Esophagus muscularis mucosa (tissue), 4 donors: ENCODE measurements at places on chromosomes 1 and 21. TPM values are rescaled to one million over a fixed set of nuclear protein-coding genes. Genes with fewer than 3 reads are reported as not detected.

Gene LEPR
- 27.3 TPM for total RNA-seq

Gene VWA1
- 99.7 TPM for total RNA-seq

Gene NBL1
- 194 TPM for total RNA-seq

Gene HHAT
- 1.6 TPM for total RNA-seq

Gene CR1
- 1.7 TPM for total RNA-seq

Gene COL8A2
- total RNA-seq = 42.8 TPM

Gene MLLT11
- 0.83 TPM for total RNA-seq

Gene RNF186
- total RNA-seq = not detected

Gene PGLYRP4
- not detected for total RNA-seq

Gene TESK2
- 6.5 TPM for total RNA-seq

Gene SPATA6
- 12.4 TPM for total RNA-seq

GRCh38 chr1:60870269-60870865 is 212.0 kb upstream of the NFIA start:
- H3K36me3 ChIP-seq = no peaks in the 10 kb centered on the region
- peaks cover 12% of the 10 kb centered on the region for H3K27me3 ChIP-seq
- H3K4me1 ChIP-seq = no peaks in the 10 kb centered on the region
- no peak overlapping the region for H3K27ac ChIP-seq
- DNase-seq = no peak

GRCh38 chr1:61570191-61570590 is 154.8 kb downstream of the TM2D1 start:
- no peaks in the 10 kb centered on the region for H3K36me3 ChIP-seq
- no peaks in the 10 kb centered on the region for H3K4me1 ChIP-seq
- no peak overlapping the region for H3K4me3 ChIP-seq
- no peaks in the 10 kb centered on the region for H3K27me3 ChIP-seq
- DNase-seq = no peak

DNA sequence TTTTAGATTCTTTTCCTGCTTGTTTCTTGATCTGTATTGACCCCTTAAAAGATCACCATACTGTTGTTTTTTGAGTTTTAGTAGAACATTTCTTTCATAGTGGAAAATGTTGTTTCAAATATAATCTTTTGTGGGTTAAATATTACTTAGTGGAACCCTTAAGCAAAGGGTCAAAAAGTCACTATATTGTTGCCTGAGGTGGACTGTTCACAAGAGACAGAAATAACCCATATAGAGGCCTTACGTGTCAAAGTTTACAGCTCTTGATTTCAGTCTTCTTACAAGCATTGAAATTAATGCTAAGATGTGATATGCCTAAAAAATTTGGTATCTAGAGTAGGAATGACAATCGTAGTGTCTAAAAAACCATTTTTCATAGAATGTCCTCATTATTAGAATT is 6.3 kb downstream of the DNAJB4 start:
- peak overlapping the region; percentile 88 for H3K27ac ChIP-seq
- no peaks in the 10 kb centered on the region for H3K27me3 ChIP-seq
- H3K4me1 ChIP-seq = peaks cover 55% of the 10 kb centered on the region

DNA sequence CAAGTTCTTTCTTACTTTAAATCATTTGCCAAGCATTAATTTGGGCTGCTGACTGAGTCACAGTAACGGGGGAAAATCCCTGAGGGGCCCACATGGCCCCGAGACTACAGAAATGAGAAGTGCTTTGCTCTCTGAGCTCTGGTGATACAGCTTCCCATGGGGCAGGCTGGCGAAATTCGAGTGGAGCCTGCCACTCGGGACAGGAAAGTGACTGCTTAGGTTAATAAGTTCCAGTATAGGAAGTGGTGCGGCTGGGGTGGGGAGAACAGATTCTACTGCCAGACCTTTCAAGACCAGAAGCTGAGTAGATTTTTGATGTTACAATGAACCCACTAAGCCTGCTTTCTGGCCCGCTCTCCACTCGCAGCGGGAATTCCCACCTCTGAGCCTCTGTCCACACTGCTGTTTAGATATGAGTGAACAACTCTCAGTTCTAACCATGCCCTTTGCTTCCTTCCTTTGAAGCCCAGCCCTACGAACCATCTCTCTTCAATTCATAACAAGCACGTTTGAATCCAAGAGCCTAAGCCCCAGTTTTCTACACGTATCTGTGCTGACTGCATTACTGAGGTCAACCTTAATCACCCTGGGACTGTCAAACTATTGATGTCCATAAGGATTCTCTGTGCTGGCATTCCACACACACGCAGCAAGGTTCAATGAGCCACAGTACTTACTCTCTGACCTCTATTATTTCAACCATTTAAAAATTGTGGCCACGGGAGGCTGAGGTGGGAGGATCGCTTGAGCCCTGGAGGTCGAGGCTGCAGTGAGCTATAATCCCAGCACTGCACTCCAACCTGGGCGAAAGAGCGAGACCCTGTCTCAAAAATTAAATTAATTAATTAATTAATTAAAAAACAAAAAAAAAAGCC is 9.6 kb downstream of the ZBTB17 start:
- peak overlapping the region; percentile 4 for H3K4me3 ChIP-seq
- H3K36me3 ChIP-seq = peaks cover 10% of the 10 kb centered on the region
- no peak for DNase-seq

- no peak overlapping the region for H3K27ac ChIP-seq
- no peaks in the 10 kb centered on the region for H3K4me1 ChIP-seq
- H3K4me3 ChIP-seq = no peak overlapping the region
- H3K36me3 ChIP-seq = no peaks in the 10 kb centered on the region
- no peaks in the 10 kb centered on the region for H3K27me3 ChIP-seq
- DNase-seq = no peak
Measured at GRCh38 chr1:224541072-224541790, 74.9 kb upstream of the CNIH3 start.

- no peaks in the 10 kb centered on the region for H3K27me3 ChIP-seq
- no peak overlapping the region for H3K27ac ChIP-seq
- H3K4me3 ChIP-seq = no peak overlapping the region
Measured at GRCh38 chr1:49187056-49187455, 410.4 kb upstream of the BEND5 start.

DNA sequence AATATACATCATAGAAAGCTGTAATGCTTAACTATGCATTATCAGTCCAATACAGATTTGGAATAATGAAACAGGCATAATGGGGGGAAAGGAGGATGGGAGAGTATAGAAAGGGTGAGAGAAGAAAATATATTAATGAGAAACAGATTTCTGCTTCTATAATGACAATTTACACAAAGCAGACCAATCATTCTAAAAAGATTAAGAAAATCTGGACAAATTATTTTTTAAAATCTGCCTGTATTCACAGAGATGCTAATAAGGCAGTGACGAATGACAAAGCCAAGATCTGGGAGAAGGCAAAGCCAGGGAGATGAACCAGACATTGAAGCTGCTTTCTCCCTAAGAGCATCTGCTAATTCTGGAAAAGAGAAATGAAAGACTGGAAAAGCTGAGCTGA is 50.0 kb downstream of the SPATA6 start:
- H3K4me3 ChIP-seq = no peak overlapping the region
- no peak overlapping the region for H3K27ac ChIP-seq
- no peaks in the 10 kb centered on the region for H3K36me3 ChIP-seq
- no peaks in the 10 kb centered on the region for H3K27me3 ChIP-seq
- no peak for DNase-seq
- H3K4me1 ChIP-seq = no peaks in the 10 kb centered on the region

- H3K4me1 ChIP-seq = no peaks in the 10 kb centered on the region
- H3K36me3 ChIP-seq = no peaks in the 10 kb centered on the region
- H3K4me3 ChIP-seq = no peak overlapping the region
- no peaks in the 10 kb centered on the region for H3K27me3 ChIP-seq
- H3K27ac ChIP-seq = no peak overlapping the region
Measured at GRCh38 chr1:90393025-90393424, 324.1 kb downstream of the BARHL2 start.

GRCh38 chr1:29414086-29414485 is 177.8 kb downstream of the PTPRU start:
- H3K27me3 ChIP-seq = no peaks in the 10 kb centered on the region
- DNase-seq = no peak
- no peaks in the 10 kb centered on the region for H3K36me3 ChIP-seq
- H3K4me3 ChIP-seq = no peak overlapping the region
- no peak overlapping the region for H3K27ac ChIP-seq

- peak; percentile 91 for DNase-seq
- H3K4me3 ChIP-seq = no peak overlapping the region
- peaks cover 51% of the 10 kb centered on the region for H3K4me1 ChIP-seq
Measured at GRCh38 chr1:59682396-59683080, 132.2 kb upstream of the HOOK1 start.

GRCh38 chr1:176885751-176886150 is 278.8 kb downstream of the ASTN1 start:
- H3K4me1 ChIP-seq = peaks cover 2% of the 10 kb centered on the region
- H3K4me3 ChIP-seq = no peak overlapping the region
- no peak overlapping the region for H3K27ac ChIP-seq
- H3K27me3 ChIP-seq = peaks cover 3% of the 10 kb centered on the region
- DNase-seq = no peak

DNA sequence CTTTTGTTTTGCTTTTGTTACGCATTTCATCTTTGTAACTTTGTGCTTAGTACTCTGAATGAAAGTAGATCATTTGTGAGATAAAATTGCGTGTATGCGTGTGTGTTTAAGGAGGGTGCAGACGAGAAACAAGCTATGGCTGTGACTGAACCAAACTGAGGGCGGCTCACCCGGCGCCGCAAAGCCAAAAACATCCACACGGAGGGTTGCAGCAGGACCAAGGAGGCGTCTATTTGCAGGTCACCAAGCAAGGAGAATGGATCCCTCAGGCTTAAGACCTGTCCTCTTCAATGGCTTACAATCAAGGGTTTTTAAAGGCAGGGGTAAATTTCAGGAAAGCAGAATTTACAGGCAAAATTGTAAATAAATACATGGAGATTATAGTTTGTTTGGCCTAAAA is 12.8 kb downstream of the GCSAML start:
- H3K27ac ChIP-seq = no peak overlapping the region
- H3K27me3 ChIP-seq = no peaks in the 10 kb centered on the region
- H3K4me3 ChIP-seq = no peak overlapping the region
- no peak for DNase-seq
- H3K4me1 ChIP-seq = no peaks in the 10 kb centered on the region
- H3K36me3 ChIP-seq = no peaks in the 10 kb centered on the region
